Activated CD4-positive, alpha-beta T cell treated with anti-CD3 and anti-CD28 coated beads, Interleukin-2, amount 10 ng/mL, durations not matched to agents 7 days and 5 days (primary cell): ENCODE measurements at places on chromosomes 4 and X.
A peak's percentile ranks its signal among the peaks of the same experiment; 100 is the strongest.

GRCh38 chr4:74370912-74371311 lies 6.0 kb downstream of the EREG start:
- peak; percentile 20 for DNase-seq

DNA sequence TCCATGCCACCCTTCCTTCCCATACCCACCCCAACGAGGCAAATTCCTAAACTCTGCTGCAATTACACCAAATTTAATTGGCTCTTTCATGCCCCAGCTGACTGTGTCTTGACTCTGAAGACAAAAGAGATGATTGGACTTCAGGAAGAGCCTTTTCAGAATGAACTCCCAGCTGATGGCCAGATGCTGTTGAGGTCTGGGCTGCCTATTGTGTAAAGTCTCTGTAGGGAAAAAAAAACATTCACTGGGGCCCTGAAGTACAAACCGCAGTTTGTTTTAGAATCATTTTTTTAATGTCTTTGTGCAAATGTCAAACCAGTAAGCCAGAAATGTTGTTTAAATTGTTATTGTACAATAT lies 174.8 kb downstream of the HHIP start:
- no peak for DNase-seq

DNA sequence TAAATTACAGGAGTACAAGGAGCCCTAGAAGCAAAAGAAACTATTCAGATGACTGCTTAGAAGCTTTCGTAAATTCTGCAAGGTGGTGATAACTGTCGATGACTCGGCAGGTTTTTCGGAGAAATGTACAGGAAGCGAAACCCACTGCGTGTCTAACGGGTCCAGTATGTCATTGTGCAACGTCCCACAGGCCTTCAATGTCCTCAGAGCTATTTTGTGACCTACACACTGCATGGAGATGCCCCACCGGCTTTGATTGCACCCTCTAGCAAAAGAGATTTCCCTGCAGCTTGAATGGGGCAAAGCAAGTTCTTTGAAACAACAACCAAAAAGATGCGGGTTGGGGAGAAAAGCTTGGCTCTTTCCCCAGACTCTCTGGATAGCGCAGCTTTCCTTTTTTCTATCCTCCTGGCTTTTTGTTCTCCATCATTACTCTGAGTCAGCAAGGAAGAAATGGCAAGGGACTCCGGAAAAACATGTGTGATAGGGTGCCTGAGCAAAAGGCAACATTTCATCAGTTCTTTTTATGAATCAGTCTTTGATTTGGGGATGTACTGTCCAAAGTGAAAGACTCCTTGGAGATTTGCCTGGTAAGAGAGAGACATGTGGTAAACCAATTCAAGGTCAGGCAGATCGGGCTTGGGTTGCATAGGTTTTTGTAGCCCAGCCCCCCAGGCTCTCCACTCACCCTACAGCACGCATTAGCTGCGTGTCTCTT lies 112.0 kb upstream of the TBL1X start:
- peak; percentile 55 for DNase-seq

- DNase-seq = no peak
These were observed 197.0 kb downstream of the CAMK2D start for GRCh38 chr4:113564493-113564892.
